ENCODE measurements at places on chromosomes 4 and X. TPM values are rescaled to one million over a fixed set of nuclear protein-coding genes. Genes with fewer than 3 reads are reported as not detected.

The SPRY1 gene
- total RNA-seq = 45.5 TPM

The TMEM31 gene
- total RNA-seq = not detected

GRCh38 chr4:170026253-170027021 lies at the start of gene MFAP3L:
TSS of gene MFAP3L (minus strand) at chr4:170026395. CDS start at chr4:170005877, 20,518 bp downstream.
- peaks cover 22% of the 10 kb centered on the region for H3K36me3 ChIP-seq
- H3K4me1 ChIP-seq = peaks cover 10% of the 10 kb centered on the region
- H3K4me3 ChIP-seq = peak within 1 kb of the TSS; percentile 82
- peak; percentile 89 for DNase-seq

DNA sequence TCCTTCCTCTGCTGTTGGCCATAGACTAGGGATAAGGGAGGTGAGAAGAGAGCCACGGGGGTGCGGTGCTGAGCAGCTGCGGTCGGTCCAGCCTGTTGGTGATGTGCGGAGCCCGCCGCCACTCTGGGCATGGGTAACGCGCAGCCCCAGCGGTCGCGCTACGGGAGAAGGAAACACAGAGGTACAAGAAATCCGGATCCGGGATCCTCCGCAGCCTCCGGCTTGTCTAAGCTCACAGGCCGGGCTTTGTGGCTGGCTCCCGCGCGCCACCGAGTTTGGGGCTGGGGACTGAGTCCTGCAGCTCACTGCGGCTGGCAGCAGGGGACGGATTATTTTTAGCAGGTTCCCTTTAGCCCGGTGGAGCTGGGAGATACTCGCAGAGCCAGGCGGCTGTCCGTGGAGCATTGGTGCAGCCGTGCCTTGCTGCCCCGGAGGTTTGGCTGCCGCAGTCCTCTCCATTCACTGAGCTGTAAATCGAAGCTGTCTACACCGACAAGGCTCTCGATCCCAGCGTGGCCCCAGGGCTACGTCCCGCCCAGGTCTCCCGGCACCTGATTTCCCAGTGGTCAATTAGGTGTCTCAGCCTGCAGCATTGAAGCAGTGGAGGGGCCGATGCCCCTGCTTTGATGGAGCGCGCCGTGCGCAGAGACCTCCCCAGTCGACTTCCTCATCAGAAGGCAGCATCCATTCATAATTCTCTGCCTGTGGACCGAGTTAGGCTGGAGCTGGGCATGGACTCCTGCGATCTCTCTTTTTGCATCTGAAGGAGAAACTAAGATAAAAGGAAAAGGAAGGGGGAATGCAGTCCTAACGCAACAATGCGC lies 81.9 kb upstream of the SCML1 start:
- no peak overlapping the region for H3K27ac ChIP-seq
- H3K4me1 ChIP-seq = peaks cover 11% of the 10 kb centered on the region
- no peak for DNase-seq
- peaks cover 5% of the 10 kb centered on the region for H3K36me3 ChIP-seq
- no peak overlapping the region for H3K4me3 ChIP-seq
- no peaks in the 10 kb centered on the region for H3K27me3 ChIP-seq

GRCh38 chr4:164239976-164240375 lies 514.0 kb upstream of the SMIM31 start:
- H3K4me3 ChIP-seq = no peak overlapping the region
- DNase-seq = no peak
- peaks cover 6% of the 10 kb centered on the region for H3K4me1 ChIP-seq
- no peak overlapping the region for H3K27ac ChIP-seq
- no peaks in the 10 kb centered on the region for H3K36me3 ChIP-seq

DNA sequence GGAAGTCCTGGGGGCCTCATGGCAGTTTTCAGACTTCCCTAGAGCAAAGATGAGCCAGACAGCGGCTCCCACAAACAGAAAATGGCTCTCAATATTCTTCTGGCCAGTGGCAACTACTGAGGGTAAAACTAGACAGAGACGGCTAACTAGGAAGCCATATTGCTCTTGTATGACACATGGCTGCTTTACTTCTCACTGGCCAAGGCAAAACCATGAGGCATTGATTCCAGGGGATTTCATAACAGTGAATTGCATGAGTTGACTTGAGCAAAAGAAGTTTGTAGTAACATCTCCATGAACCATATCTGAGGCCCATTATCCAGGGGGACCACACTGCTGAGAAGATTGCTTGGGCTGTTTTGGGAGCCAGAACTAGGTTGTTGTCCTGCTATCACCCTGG lies 13.7 kb upstream of the TLR8 start:
- no peak for DNase-seq
- peaks cover 8% of the 10 kb centered on the region for H3K4me1 ChIP-seq
- H3K27ac ChIP-seq = no peak overlapping the region
- no peaks in the 10 kb centered on the region for H3K27me3 ChIP-seq
- H3K4me3 ChIP-seq = no peak overlapping the region
- H3K36me3 ChIP-seq = no peaks in the 10 kb centered on the region

GRCh38 chr4:173448608-173449379 lies 49.9 kb upstream of the SCRG1 start:
- no peaks in the 10 kb centered on the region for H3K27me3 ChIP-seq
- DNase-seq = no peak
- no peaks in the 10 kb centered on the region for H3K4me1 ChIP-seq
- H3K27ac ChIP-seq = no peak overlapping the region
- H3K36me3 ChIP-seq = no peaks in the 10 kb centered on the region

DNA sequence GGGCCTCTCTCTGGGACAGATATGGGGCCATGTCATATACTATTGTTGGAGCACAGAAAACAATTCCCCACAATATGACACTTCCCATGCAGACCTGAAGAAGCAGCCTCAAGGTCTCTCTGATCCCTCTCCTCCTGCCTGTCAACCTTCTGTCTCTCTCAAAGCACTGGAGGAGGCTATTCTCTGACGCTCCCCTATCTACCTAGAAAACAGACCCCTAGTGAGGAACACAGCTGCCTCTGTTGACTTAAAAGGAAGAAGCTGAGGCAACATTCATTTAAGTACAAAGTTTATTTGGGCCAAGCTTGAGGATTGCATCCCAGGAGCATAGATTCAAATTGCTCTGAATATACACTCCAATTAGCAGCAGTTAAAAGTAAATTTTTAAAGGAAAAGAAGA lies 39.3 kb upstream of the NSG1 start:
- no peaks in the 10 kb centered on the region for H3K4me1 ChIP-seq
- DNase-seq = no peak
- no peaks in the 10 kb centered on the region for H3K36me3 ChIP-seq
- H3K27me3 ChIP-seq = peaks cover 24% of the 10 kb centered on the region
- H3K4me3 ChIP-seq = no peak overlapping the region
- H3K27ac ChIP-seq = no peak overlapping the region

DNA sequence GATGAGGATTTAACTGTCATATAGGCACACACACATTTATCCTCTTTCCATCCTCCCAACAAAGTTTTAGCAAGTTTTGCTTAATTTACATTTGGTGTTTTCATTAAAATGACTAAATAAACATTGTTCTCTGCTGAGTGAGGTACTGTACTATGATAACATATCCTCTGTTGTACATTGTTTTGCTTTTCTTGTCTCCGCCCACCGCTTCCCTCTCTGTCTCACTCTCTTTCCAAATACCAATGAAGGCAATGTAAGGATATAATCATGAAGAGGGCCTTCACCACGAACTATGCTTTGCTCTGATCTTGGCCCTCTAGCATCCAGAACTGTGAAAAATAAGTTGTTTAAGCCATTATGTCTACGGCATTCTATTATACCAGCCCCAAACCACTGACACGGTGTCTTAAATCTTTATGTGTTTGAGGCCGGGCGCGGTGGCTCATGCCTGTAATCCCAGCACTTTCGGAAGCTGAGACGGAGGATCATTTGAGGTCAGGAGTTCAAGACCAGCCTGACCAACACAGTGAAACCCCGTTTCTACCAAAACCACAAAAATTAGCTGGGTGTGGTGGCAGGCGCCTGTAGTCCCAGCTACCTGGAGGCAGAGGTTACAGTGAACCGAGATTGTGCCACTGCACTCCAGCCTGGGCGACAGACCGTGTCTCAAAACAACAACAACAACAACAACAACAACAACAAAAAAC lies 65.3 kb downstream of the HPRT1 start:
- no peaks in the 10 kb centered on the region for H3K36me3 ChIP-seq
- DNase-seq = no peak
- no peak overlapping the region for H3K4me3 ChIP-seq

- H3K4me3 ChIP-seq = peak overlapping the region; percentile 98
- peak overlapping the region; percentile 98 for H3K27ac ChIP-seq
- no peak for DNase-seq
- no peaks in the 10 kb centered on the region for H3K27me3 ChIP-seq
- peaks cover 8% of the 10 kb centered on the region for H3K4me1 ChIP-seq
- H3K36me3 ChIP-seq = peaks cover 29% of the 10 kb centered on the region
Measured at GRCh38 chr4:119629142-119629471, 503 bp upstream of the PDE5A start.

The FGF13 gene
- total RNA-seq = not detected

- H3K27me3 ChIP-seq = no peaks in the 10 kb centered on the region
- no peaks in the 10 kb centered on the region for H3K36me3 ChIP-seq
- H3K4me1 ChIP-seq = peaks cover 3% of the 10 kb centered on the region
- no peak overlapping the region for H3K27ac ChIP-seq
Measured at GRCh38 chrX:116618546-116618945, 155.8 kb upstream of the CT83 start.

Measured in Calu3 (cell line).